ENCODE measurements at places on chromosomes 11 and 22.

DNA sequence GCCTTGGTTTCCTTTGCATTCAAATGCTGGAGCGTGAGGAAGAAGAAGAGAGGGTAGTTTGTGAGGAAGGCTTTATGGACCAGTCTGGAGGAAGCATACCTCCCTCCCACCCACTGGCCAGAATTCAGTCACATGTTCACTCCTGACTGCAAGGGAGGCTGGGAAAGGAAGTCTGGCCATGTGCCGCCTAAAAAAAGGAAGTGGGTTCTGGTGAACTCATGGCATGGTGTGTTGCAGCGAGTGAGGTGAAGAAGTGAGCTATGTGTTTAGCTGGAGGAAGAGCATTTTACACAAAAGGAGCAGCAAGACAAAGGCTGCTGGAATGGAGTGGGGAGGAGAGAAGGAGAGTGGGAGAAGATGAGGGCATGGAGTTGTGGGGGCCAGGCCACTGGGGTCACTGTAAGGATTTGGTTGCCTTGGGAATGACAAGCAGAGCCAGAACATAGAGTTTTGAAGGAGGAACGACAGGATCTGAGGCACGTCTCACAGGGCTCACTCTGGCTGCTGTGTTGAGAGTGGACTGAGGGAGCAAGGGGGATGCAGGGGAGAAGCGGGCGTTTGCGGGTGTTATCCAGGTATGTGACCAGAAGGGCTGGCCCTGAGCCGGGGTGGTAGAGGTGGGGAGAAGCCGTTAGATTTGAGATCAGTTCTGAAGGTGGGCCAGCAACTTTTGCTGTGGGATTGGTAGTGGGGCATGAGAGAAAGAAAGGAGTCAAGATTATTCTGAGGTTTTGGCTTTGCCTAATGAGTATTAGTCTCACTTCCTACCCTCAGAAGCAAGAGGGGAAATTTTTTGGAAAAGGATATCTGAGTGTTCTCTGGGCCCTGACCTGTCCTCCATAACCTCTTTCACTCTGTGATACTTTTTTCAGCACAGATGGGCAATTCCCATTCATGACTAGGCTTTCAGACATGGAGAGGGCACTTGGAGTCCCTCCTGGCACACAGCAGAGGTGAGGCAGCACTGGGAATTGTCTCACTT is 26.4 kb downstream of the BMAL1 start:
- DNase-seq: no peak

GRCh38 chr11:30281476-30282288 is 41.2 kb upstream of the ARL14EP start:
- DNase-seq: no peak

DNA sequence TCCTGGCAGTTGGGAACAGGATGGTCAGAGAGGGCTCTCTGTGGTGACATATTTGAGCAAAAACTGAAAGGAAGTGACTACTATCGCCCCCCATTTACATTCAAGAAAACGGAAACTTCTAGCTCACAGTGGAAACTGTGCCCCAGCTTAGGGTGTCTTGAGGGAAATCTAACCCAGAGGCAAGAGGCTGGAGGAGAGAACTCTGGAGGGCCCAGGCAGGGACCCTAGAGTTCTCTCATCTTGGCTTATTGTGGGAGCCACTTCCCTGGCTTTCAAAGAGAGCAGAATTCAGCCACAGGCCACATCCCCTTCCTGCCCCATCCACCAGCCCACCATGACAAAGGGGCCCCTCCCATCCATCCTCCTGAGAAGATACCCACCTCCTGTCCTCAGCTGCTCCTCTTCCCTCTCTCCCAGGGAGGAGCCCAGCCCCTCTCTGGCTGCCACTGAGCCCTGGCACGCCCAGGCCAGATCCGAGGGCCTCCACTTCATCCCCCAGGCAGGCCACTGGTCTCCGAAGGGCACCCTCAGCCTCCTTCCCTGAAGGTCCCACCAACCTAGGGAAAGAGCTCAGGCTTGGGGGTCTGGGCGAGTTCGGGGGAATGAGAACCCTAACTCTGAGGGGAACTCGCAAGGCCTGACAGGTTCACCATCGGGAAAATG is 1.6 kb upstream of the TMPRSS13 start:
- no peak for DNase-seq

GRCh38 chr22:38348751-38349496 is 31.7 kb upstream of the CSNK1E start:
- no peak for DNase-seq

- DNase-seq: no peak
Observed at GRCh38 chr11:19929147-19929546, 216.5 kb downstream of the NAV2 start.

Measured in activated CD8-positive, alpha-beta memory T cell treated with anti-CD3 and anti-CD28 coated beads for 1 hour (primary cell).